ENCODE measurements at places on chromosomes 7 and 10.

DNA sequence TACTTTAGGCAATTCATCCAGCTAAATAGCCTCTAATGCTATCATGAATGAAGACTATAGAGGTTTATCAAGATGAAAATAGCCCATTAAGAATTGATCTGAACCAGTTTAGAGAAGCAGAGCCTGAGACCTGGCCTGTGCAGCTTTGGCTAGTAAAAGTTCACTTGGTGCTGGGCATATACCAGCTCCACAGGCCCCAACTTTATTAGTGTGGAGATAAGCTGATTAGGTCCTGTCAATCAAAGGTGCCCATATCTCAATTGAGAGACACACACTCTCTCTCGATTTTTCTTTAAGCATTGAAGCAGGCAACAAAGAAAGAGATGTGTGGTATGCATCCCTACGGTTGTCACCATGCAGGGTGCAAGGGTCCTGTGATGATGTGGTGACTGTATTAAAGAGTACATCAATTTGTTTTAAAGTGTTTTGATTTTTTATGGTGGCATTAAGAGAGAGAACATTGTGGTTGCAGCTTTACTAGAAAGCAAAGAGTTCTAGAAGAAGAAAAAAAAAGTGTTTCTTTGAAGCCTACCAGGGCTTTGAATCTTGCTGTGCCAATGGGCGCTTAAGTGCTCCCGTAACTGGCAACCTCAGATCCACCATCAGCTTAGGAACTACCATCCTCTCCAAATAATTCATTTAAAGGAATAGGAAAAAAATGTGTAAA is 111.6 kb downstream of the VTI1A start:
- no peak for DNase-seq

GRCh38 chr10:116207690-116208089 is 65.3 kb downstream of the GFRA1 start:
- DNase-seq = no peak

- DNase-seq = no peak
These were observed 17.0 kb upstream of the ORAI2 start for GRCh38 chr7:102416406-102416805.

DNA sequence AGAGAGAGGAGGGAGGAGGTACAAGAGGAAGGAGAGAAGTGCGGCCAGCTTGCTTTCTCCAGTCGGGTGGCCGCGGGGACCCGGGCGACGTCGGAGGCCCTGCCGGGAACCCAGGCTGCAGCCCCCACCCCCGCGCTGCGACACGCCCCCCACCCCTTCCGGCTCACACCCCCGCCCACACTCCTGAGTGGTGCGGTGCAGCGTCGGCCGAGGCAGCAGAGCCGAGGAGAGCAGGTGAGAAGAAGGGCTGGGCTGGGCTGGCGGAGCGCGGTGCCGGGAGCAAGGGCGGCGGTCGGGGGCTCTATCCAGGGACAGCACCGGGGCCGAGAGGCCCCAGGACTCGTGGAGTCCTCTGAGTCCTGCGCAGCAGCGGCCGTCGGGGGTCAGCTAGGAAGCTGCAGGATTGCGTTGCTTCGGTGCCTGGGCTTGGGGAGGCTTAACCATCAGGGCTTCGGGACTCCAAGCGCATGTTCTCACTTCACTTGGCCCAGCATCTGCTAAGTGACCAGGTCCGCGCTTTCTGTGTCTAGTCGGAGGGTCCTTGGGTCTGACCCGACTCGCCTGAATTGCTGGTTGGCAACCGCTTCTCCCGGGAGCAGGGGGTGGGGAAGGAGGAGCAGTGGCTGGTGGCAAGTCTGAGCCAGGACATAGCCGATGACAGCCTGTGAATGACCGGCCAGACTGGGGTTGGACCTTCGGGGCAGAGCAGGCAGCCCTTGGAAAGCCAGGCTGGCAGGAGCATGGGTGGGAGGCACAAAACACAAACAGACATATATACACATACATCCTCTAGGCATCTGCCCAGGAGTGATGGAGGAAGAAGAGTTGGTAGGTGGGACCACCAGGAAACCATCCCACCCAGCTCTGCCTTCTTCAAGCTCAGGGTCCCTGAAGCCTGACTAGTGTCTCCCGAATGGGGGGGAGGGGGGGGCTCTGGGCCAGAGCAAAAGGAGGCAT is 683 bp downstream of the CHAT start:
- DNase-seq = no peak

- DNase-seq = no peak
These were observed 87.2 kb downstream of the KCNMA1 start for GRCh38 chr10:77550378-77550777.

DNA sequence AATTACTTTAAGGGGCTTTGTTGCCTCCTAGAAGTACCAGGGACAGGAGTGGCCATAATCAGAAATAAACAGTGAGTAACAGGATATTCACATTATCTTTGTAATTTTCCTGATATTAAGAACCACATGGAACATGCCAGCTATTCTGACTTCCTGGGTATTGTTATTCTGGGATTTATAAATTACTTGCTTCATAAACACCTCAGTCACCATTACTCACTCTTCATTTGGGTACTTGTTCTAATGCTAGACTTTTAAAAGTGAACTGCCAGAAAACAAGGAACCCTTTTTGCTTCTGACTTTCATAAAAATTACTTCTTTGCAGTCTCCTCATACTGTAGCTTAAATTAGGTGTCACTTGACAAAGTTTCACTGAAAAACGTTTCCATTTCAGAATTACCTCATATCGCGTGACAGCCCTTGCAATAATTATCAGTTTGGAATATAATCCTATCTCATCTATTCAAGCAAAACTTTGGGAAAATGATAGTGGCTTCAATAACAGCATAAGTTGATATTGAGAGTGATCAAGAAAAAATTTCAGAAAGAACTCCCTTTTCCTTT is 29.8 kb downstream of the CABCOCO1 start:
- DNase-seq = no peak

DNA sequence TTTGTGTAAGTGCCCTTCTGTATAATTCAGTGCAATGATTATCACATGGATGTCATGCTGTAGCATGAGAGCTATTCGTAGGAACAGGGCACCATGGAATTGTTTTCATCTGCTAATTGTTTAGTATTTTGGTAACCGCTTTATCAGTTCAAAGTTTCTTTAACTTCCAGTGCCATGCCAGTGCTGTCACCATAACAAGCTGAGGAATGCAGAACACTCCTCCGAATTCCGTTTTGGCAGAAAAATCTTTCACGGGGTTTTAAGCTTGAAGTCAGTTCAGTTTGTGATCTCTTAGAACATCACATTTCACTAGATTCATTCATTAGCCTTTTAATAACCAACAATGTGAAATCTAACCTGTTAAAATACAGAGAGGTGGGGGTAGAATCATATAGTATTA is 117.2 kb upstream of the SEMA3C start:
- no peak for DNase-seq

DNA sequence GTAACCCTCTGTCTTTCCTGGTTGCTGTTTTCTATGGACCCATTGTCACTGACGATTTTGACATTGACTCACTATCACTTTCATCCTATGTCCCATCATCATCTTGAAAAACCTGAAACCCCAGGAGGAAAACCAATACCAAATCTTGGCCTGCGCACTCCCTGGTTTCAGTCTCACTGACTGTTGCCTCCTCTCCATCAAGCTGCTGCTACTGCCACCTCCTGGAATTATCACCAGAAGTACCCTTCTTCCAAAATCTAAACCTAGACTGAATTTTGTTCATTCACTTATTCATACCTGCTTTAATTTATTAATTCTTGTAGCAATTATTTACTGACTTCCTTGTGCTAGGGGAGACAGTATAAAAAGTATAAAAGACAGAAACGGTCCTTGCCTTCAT is 44.5 kb upstream of the ACBD5 start:
- DNase-seq = no peak

- DNase-seq = no peak
These were observed 49.7 kb downstream of the OAT start for GRCh38 chr10:124369066-124369465.

DNA sequence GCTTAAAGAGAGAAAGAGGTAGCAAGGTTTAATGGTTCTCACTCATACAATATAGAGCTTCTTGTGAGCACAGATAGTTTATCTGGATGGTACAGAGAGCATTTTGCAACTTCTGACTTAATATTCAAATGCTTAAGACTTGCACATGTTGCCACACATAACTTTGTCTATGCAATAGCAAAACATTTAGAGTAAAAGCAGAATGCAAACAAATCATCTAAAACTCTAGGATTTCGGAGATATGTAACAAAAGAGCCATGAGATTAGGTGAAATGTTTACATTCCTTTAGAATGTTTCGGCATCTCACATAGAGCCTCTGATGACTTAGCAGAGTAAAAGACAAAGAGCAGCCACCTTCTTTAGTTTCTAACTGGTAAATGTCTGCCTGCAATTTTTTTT is 717.1 kb upstream of the LRRN3 start:
- DNase-seq = no peak

DNA sequence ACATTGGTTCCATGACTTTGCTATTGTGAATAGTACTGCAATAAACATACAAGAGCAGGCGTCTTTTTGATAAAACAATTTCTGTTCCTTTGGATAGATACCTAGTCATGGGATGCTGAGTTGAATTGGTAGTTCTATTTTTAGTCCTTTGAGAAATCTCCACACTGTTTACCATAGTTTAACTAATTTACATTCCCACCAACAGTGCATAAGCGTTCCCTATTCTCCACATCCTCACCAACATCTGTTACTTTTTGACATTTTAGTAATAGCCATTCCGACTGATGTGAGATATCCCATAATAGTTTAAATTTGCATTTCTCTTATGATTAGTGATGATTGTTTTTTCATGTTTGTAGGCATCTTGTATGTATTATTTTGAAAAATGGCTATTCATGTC is 707.0 kb downstream of the SORCS1 start:
- no peak for DNase-seq

DNA sequence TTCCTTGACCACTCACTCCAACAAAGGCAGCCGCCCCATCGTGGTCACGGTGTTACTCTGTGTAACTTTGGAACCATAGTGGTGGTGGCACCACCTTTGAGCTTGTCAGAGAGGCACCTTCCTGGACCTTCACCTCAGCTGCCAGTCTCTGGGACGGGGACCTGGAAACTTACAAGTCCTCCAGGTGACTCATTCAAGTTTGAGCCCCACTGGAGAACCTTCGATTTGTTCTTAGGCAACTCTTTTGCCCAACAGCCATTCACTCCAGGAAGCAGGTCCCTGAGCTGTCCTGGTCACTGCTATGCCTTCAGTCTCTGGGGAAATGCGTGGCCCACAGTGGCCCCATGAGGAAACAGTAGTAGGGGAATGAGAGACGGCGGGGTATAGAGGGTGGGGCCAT is 17.2 kb downstream of the STX1A start:
- DNase-seq = no peak

GRCh38 chr10:100403734-100404133 is 56.7 kb downstream of the SCD start:
- no peak for DNase-seq

GRCh38 chr7:28627263-28627653 is 214.9 kb downstream of the CREB5 start:
- DNase-seq = no peak

GRCh38 chr10:125543796-125544195 is 139.2 kb downstream of the TEX36 start:
- DNase-seq = no peak

- no peak for DNase-seq
These were observed 17.2 kb upstream of the TPST1 start for GRCh38 chr7:66187905-66188304.

DNA sequence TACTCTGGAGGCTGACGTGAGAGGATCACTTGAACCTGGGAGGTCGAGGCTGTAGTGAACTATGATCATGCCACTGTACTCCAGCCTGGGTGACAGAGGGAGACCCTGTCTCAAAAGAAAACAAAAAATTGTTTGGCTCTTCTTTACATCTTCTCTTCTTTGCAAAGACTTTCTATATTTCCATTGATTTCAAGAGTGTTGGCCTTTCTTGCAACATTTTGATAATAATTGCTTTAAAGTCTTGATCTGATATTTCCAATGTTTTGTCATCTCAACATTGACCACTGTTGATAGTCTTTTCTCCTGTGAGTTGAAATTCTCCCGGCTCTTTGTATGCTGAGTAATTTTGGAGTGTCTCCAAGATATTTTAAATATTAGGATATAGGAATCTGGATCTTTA is 17.8 kb upstream of the CLDN4 start:
- DNase-seq = no peak
